ENCODE measurements at places on chromosomes 4 and X. TPM values are rescaled to one million over a fixed set of nuclear protein-coding genes. Genes with fewer than 3 reads are reported as not detected.

DNA sequence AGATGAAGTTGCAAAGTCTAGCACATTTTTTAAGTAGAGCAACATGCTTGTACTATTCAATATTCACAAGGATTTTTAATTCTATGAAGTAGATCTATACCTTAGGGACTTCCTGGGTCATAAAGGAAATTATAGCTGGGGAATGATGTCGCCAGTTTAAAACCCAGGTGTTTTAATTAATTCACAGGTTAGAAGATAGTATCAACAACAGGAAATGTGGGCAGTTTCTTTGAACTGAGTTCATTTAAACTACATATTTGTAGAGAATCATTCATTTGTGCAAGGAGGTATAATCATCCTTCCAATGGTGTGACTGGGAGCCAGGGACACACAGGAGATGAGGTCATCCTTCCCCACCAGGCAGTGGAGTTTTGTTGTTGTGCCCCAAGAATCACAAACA lies 181.3 kb upstream of the KLF3 start:
- no peak for DNase-seq

- DNase-seq, result peak; percentile 21
Observed at GRCh38 chr4:155809835-155810234, 51.0 kb downstream of the GUCY1B1 start.

- DNase-seq, result no peak
Observed at GRCh38 chr4:101584306-101584705, 206.2 kb upstream of the BANK1 start.

The XK gene
- total RNA-seq, result 29.5 TPM

All from mucosa of descending colon (tissue), 3 donors.